Colonic mucosa (tissue), 4 donors: ENCODE measurements at places on chromosomes 1 and 21. TPM values are rescaled to one million over a fixed set of nuclear protein-coding genes. Genes with fewer than 3 reads are reported as not detected.

GRCh38 chr1:53079251-53079650 is 17.2 kb downstream of the PODN start:
- H3K4me3 ChIP-seq, result no peak overlapping the region
- no peak for DNase-seq
- no peaks in the 10 kb centered on the region for H3K36me3 ChIP-seq
- no peaks in the 10 kb centered on the region for H3K4me1 ChIP-seq
- H3K27me3 ChIP-seq, result no peaks in the 10 kb centered on the region
- no peak overlapping the region for H3K27ac ChIP-seq

- H3K27me3 ChIP-seq, result no peaks in the 10 kb centered on the region
- no peak for DNase-seq
- no peaks in the 10 kb centered on the region for H3K36me3 ChIP-seq
- no peak overlapping the region for H3K4me3 ChIP-seq
- H3K4me1 ChIP-seq, result peaks cover 10% of the 10 kb centered on the region
These were observed 36.2 kb upstream of the DOCK7 start for GRCh38 chr1:62724430-62724829.

The INSRR gene
- not detected for total RNA-seq

The UBXN10 gene
- total RNA-seq, result 3.3 TPM

The KIF14 gene
- total RNA-seq, result 2.7 TPM
